ENCODE measurements at places on chromosomes 5 and 9. TPM values are rescaled to one million over a fixed set of nuclear protein-coding genes. Genes with fewer than 3 reads are reported as not detected.

DNA sequence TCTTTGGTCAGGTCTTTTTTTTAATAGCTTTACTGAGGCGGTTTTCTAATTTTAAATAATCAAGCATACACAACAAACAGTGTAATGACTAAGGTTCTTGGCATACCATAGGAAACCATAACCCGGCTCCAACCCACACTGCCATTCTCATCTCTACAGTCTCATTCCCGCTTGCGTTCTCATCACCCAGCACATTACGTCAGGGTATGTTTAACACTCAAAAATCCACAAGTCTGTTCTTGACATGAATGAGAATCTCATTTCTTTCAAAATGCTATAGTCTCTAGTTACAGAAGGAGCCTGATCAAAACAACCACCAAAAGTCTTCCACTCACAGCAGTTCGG lies 505 bp downstream of the C5orf34 start:
- DNase-seq = no peak
- no peaks in the 10 kb centered on the region for H3K4me1 ChIP-seq
- no peaks in the 10 kb centered on the region for H3K36me3 ChIP-seq

DNA sequence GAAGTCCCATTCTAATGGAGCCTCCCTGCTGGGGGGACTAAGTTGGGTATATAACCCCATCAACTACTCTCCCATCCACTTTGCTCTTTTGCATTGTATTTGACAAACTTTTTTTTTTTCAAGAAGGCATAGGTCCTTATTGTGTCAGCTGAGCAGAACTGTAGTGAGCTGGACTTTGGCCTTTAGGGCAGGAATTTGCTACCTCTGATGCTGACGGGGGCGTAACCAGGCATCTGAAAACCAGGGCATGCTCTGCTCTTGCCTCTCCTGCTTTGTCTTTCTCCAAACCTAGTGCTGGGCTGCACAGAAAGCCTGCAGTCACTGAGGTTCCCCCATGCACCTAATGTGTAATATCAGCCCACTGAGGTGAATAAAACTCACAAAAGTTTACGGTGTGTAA lies 49.0 kb downstream of the MSX2 start:
- H3K4me1 ChIP-seq = no peaks in the 10 kb centered on the region
- H3K27me3 ChIP-seq = no peaks in the 10 kb centered on the region
- no peak overlapping the region for H3K27ac ChIP-seq
- DNase-seq = no peak

- DNase-seq = no peak
- H3K4me3 ChIP-seq = no peak overlapping the region
- H3K4me1 ChIP-seq = peaks cover 61% of the 10 kb centered on the region
- peak overlapping the region; percentile 92 for H3K27ac ChIP-seq
- peaks cover 5% of the 10 kb centered on the region for H3K36me3 ChIP-seq
These were observed 4.9 kb downstream of the TRAF1 start for GRCh38 chr9:120921661-120922181.

GRCh38 chr5:124480022-124480421 lies 266.4 kb downstream of the ZNF608 start:
- no peaks in the 10 kb centered on the region for H3K36me3 ChIP-seq
- no peak overlapping the region for H3K4me3 ChIP-seq
- H3K27me3 ChIP-seq = no peaks in the 10 kb centered on the region
- no peak overlapping the region for H3K27ac ChIP-seq
- no peak for DNase-seq
- no peaks in the 10 kb centered on the region for H3K4me1 ChIP-seq

- no peak overlapping the region for H3K4me3 ChIP-seq
- H3K27ac ChIP-seq = no peak overlapping the region
- peaks cover 73% of the 10 kb centered on the region for H3K36me3 ChIP-seq
- no peak for DNase-seq
- H3K4me1 ChIP-seq = no peaks in the 10 kb centered on the region
- H3K27me3 ChIP-seq = no peaks in the 10 kb centered on the region
These were observed 19.3 kb downstream of the PUM3 start for GRCh38 chr9:2824564-2824963.

DNA sequence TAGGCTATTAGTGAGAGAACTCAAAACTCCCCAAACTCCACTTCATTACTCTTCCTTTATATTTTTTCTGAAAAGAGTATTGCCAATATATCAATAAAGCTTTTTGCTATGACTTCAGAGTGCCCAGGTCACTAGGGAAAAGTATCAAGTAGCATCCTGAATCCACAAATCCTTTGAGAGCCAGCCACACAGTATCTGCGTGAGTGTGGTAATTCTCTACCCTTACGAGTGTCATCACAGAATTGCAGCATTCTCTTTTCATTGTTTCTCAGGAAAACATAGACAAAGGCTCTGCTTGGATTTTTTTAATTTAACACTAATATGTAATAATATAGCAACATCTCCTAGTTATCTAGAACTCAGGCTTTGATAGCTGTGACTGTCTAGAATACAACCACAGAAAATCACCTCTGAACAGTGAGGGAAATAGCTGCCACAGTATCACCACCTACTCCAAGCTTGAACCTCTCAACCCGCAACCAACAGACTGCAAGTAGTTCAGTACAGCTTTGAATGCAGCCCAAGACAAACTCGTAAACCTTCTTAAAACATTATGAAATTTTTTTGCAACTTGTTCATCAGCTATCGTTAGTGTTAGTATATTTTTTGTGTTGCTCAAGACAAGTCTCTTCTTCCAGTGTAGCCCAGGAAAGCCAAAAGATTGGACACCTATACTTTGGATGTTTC lies 79.3 kb upstream of the CCDC152 start:
- no peak for DNase-seq
- no peak overlapping the region for H3K27ac ChIP-seq
- no peaks in the 10 kb centered on the region for H3K4me1 ChIP-seq
- H3K27me3 ChIP-seq = no peaks in the 10 kb centered on the region

GRCh38 chr9:116465576-116466270 lies 221.4 kb upstream of the TRIM32 start:
- H3K27ac ChIP-seq = no peak overlapping the region
- H3K36me3 ChIP-seq = no peaks in the 10 kb centered on the region
- H3K4me1 ChIP-seq = no peaks in the 10 kb centered on the region
- H3K4me3 ChIP-seq = no peak overlapping the region
- no peaks in the 10 kb centered on the region for H3K27me3 ChIP-seq

DNA sequence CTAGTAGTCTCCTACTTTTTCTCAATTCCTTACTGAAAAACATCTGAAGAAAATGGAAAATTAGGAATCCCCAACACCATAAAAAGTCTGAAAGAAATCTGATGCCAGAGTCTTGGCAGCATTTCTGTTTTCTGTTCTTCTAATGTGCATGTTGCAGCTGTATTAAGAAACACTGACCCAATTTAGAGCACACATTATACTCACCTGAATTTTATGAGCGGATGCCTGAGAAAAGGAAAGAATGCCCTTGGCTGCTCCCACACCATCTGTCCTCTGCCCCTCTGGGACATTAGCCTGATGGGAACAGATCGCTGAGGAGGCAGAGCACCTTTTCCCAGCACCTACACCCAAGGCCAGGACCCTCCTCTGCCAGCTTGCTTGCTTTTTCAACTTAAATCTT lies 14.1 kb upstream of the ANP32B start:
- H3K36me3 ChIP-seq = no peaks in the 10 kb centered on the region
- no peak overlapping the region for H3K4me3 ChIP-seq
- no peak for DNase-seq
- H3K27me3 ChIP-seq = no peaks in the 10 kb centered on the region
- H3K27ac ChIP-seq = no peak overlapping the region

GRCh38 chr5:10994091-10994986 lies 233.3 kb upstream of the DAP start:
- H3K4me1 ChIP-seq = no peaks in the 10 kb centered on the region
- no peak overlapping the region for H3K4me3 ChIP-seq
- no peak overlapping the region for H3K27ac ChIP-seq
- H3K27me3 ChIP-seq = no peaks in the 10 kb centered on the region

- no peaks in the 10 kb centered on the region for H3K27me3 ChIP-seq
- no peaks in the 10 kb centered on the region for H3K36me3 ChIP-seq
- no peaks in the 10 kb centered on the region for H3K4me1 ChIP-seq
- H3K4me3 ChIP-seq = no peak overlapping the region
- no peak overlapping the region for H3K27ac ChIP-seq
These were observed 38.4 kb downstream of the PLAC8L1 start for GRCh38 chr5:146066968-146067367.

- H3K4me1 ChIP-seq = no peaks in the 10 kb centered on the region
- H3K27me3 ChIP-seq = no peaks in the 10 kb centered on the region
- H3K27ac ChIP-seq = no peak overlapping the region
- H3K36me3 ChIP-seq = no peaks in the 10 kb centered on the region
These were observed 29.9 kb upstream of the C7 start for GRCh38 chr5:40879163-40879942.

DNA sequence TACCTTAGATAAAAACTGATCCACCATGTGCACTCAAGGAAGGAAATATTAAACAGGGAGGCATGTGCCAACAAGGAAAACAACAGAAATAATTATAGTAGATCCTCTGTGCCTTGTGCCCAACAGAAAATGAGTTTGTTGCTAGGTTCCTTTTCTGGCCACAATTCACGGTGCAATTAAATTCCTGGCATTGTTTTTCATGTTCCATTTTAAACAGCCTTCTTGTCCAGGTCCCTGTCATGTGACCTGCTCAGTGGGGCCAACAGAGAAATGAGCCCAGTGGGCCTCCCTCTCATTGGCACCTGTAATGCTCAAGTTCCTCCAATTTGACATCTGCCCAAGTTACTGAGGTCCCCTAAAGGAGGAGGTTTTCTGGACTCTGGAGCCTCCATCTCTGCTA lies 56.5 kb downstream of the SPOCK1 start:
- H3K4me1 ChIP-seq = no peaks in the 10 kb centered on the region
- H3K27ac ChIP-seq = no peak overlapping the region
- no peaks in the 10 kb centered on the region for H3K27me3 ChIP-seq
- no peak for DNase-seq

DNA sequence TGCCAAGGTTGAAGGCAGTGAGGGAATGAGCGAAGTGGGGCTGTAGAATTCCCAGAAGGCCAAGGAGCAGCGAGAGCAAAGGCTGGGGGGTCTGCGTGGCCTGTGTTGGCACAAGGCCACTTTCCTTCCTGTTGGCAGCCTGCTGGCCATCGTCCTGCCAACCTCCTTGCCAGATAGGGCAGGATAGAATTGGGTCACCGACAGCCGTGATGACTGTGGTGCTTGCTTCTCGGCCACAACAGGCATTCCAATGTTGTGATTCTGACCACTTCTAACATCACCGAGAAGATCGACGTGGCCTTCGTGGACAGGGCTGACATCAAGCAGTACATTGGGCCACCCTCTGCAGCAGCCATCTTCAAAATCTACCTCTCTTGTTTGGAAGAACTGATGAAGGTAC lies 18.9 kb downstream of the TRIP13 start:
- H3K27ac ChIP-seq = no peak overlapping the region
- no peak overlapping the region for H3K4me3 ChIP-seq
- H3K36me3 ChIP-seq = peaks cover 9% of the 10 kb centered on the region
- DNase-seq = no peak
- H3K4me1 ChIP-seq = peaks cover 18% of the 10 kb centered on the region

- peaks cover 56% of the 10 kb centered on the region for H3K4me1 ChIP-seq
- peak overlapping the region; percentile 74 for H3K27ac ChIP-seq
- H3K27me3 ChIP-seq = no peaks in the 10 kb centered on the region
- no peak for DNase-seq
- H3K36me3 ChIP-seq = peaks cover 22% of the 10 kb centered on the region
- H3K4me3 ChIP-seq = no peak overlapping the region
These were observed 31.0 kb downstream of the PCDHGC5 start for GRCh38 chr5:141519605-141520565.

- no peaks in the 10 kb centered on the region for H3K27me3 ChIP-seq
- DNase-seq = peak; percentile 36
- no peaks in the 10 kb centered on the region for H3K4me1 ChIP-seq
- no peaks in the 10 kb centered on the region for H3K36me3 ChIP-seq
- no peak overlapping the region for H3K27ac ChIP-seq
These were observed 7.5 kb upstream of the GTF3C5 start for GRCh38 chr9:133023117-133023890.

GRCh38 chr5:88948746-88949600 lies 66.0 kb upstream of the MEF2C start:
- no peaks in the 10 kb centered on the region for H3K27me3 ChIP-seq
- H3K4me3 ChIP-seq = no peak overlapping the region
- DNase-seq = no peak
- no peak overlapping the region for H3K27ac ChIP-seq
- H3K4me1 ChIP-seq = no peaks in the 10 kb centered on the region

DNA sequence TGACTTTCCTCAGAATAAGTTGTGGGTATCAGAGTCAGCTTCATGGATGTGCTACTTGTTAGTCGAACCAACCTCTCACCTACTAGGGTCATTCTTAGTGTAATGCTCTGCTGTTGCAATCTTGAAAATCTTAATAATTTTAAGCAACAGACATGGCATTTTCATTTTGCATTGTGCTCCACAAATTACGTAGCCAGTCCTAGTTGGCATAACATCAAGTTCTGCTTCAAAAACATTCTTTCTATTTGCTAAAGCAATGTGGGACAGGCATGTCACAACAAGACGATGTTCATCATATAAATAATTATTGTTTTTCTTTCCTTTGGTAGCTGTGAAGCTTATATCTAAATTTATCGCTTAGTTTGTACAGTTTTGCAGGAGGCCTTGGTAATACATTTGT lies 39.3 kb upstream of the CDH12 start:
- no peaks in the 10 kb centered on the region for H3K36me3 ChIP-seq
- no peaks in the 10 kb centered on the region for H3K4me1 ChIP-seq
- H3K4me3 ChIP-seq = no peak overlapping the region
- no peak for DNase-seq

GRCh38 chr9:35854091-35854762 lies 16.0 kb downstream of the OR13J1 start:
- DNase-seq = no peak
- no peaks in the 10 kb centered on the region for H3K4me1 ChIP-seq
- H3K27ac ChIP-seq = no peak overlapping the region
- H3K27me3 ChIP-seq = no peaks in the 10 kb centered on the region
- H3K36me3 ChIP-seq = peaks cover 17% of the 10 kb centered on the region
- no peak overlapping the region for H3K4me3 ChIP-seq

GRCh38 chr9:124077915-124078572 lies 66.5 kb downstream of the LHX2 start:
- H3K27me3 ChIP-seq = no peaks in the 10 kb centered on the region
- H3K4me1 ChIP-seq = no peaks in the 10 kb centered on the region
- no peaks in the 10 kb centered on the region for H3K36me3 ChIP-seq
- no peak for DNase-seq

The HARS2 gene
- total RNA-seq = 58.5 TPM

The C8G gene
- total RNA-seq = not detected

The PCDHGB3 gene
- 5.0 TPM for total RNA-seq

The TMEM252 gene
- total RNA-seq = not detected

The CAVIN4 gene
- not detected for total RNA-seq

The THOC3 gene
- 45.0 TPM for total RNA-seq

The ENC1 gene
- 136 TPM for total RNA-seq

The ABHD17B gene
- total RNA-seq = 16.5 TPM

The ELOVL7 gene
- total RNA-seq = 3.3 TPM

The ZNF608 gene
- 33.8 TPM for total RNA-seq
